ENCODE measurements at places on chromosomes 13 and 19.

GRCh38 chr13:98035373-98035772 lies 81.9 kb downstream of the IPO5 start:
- DNase-seq, result no peak

GRCh38 chr19:41373993-41374392 lies 2.3 kb upstream of the TMEM91 start:
- no peak for DNase-seq

- no peak for DNase-seq
Observed at GRCh38 chr13:60790620-60791019, 393.6 kb downstream of the TDRD3 start.

DNA sequence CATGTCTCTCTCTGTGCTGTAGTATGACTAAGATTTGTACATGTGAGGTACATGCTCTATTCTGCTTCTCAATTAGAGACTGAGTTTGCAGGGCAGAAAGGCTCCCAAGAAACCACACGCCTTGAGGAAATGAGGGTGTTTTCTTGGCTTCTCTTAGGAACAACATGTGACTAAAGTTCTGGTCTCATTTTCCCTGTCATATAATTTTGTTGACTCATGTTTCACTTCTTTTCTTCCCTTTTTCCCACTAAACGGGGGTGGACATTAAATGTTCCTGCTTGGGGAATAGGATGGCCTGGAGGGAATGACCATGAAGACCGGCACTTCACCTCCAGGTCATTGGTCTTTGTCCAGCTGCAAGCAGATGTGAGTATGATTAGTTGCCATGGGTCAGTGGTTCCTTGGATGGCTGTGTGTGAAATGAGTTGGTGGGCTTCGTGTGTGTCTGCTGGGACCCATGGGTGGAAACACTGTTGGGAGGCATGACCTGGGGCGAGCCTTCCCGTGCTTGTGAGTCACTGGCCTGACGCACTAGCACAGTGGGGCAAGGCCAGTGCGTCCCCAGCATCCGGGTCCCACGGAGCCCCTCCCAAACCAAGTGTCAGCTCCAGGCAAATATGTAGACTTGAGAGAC lies 56.6 kb downstream of the COL4A1 start:
- no peak for DNase-seq
